ENCODE measurements at places on chromosomes 2 and 18.

DNA sequence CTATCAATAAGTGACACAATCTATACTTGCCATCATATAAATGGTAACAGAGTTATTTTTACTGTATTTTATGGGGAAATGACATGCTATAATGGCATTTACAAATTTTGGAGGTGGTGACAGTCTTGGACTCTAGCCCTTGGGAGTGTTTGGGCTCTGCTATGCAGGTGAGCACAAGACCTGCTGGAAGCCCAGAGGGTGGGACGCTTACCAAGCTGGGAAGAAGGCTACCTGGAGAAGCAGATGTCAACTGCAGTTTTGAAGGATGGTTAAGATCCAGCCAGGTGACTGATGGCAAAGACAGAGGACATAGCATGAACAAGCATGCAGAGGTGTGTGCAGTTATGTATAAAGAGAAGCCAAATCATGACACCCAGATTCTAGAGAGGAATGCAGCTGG is 346.9 kb downstream of the MYCN start:
- DNase-seq, result no peak

DNA sequence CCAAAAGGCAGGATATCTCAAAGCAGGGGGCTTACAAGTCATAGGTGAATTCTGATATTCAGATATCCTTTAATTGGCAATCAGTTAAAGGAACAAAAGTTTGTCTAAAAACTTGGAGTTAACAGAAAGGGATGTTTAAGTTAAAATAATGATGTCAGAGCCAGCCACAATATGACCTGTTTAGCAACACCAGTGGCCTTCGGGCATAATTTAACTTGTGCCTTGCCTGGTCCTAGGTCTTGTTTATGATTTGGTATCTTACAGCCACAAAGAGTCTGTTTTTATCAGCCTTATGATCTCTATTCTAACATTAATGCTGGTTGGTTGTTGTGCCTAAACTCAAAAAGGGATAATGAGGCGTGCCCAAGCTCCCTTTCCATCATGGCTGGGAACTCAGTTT is 252.9 kb downstream of the RNF152 start:
- DNase-seq, result no peak

DNA sequence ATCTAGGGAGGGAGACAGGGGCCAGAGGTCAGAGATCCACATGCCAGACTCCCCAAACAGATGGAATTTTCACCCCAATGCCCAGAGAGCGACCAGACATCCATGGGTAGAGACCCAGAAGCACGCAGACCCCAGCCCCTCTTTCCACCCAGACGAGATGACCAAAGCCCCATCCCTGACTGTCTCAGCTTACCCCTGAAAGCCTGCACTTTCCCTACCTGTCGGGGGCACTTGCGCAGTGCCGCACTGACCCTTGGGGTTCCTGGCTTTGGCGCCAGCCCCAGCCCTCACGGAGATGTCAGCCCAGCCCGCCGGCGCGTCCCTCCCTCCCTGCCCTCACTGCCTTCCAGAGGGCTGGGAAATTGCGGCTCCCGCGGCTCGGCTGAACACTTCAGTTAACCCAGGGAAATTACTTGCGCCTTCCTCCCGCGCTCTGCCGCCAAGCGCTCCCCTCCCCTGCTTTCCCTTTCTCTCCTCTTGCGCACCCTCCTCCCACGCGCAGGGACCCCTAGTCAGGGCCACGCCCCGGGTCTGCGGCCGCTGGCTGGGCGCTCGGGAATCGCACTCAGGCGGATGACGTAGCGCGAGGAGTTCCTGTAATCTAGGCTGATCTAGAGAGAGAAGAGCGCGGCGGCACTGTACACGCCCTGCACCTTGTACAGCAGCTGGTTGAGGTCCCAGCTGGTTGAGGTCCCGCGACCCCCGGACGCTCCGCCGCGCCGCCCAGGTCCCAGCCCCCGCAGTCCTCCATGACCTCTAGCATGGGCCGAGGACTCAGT is 12.0 kb downstream of the ALPG start:
- DNase-seq, result no peak

DNA sequence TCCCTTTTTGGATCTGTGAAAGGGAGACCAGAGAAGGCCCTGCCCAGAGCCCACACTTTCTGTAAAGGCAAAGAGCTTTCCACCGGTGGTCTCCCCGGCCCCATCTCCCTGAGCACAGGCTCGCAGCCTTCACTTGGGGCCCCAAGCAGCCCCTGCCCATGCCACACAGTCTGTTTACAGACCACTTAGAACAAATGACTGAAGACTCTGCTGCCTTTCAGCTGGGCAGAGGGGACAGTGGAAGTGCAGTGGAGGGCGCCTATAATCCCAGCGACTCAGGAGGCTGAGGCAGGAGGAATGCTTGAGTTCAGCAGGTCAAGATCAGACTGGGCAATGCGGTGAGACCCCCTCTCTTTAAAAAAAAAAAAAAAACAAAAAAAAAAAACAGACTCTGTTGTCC is 28.9 kb downstream of the SERTAD2 start:
- no peak for DNase-seq

- no peak for DNase-seq
Observed at GRCh38 chr2:7083580-7084509, 166.6 kb downstream of the RNF144A start.

DNA sequence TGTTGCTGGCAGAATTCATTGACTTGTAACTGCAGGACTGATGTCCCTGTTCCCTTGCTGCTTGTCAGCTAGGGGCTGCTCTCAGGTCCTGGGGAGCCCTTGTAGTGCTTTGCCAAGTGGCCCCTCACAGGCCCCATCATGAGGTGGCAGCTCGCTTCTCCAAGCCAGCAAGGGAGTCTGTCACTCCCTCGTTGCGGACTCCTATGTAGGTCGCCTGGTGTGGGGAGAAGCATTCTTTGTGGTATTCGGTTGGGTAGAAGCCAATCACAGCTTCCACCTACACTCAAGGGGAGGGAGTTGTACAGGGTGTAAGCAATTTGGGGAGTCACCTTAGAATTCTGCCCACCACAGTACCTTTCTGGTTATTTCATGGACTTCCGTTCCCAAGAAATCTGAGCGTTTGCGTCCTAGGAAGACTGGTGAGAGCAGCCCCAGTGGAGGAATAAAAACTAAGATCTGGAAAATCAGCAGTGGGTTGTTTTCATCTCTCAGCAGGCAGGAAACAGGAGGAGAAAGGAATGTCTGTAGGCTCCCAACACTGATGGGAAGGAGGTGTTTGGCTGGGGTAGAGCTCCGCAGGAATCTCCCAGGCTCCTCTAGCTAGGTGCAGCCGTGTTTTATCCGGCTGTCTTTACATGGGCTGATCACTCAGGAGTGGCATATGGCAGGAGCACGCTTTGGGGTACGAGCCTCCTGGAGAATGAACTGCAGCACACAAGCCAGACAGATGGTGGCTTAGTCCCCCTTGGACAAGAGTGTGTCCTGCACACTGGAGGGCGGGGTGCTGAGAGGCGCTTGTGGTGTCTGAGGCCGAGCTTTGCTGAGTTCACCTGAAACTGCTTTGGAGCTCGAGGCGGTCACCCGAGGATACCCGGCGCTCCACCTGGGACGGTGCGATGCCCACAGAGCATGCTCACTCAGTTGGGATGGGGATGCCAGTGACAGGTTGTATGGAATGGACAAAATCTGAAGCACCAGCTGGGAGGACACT is 58.3 kb downstream of the LDLRAD4 start:
- DNase-seq, result no peak

All from omental fat pad (tissue), 4 donors.